Cortex of kidney (tissue), 1 donor: ENCODE measurements at places on chromosomes 12 and 14.

DNA sequence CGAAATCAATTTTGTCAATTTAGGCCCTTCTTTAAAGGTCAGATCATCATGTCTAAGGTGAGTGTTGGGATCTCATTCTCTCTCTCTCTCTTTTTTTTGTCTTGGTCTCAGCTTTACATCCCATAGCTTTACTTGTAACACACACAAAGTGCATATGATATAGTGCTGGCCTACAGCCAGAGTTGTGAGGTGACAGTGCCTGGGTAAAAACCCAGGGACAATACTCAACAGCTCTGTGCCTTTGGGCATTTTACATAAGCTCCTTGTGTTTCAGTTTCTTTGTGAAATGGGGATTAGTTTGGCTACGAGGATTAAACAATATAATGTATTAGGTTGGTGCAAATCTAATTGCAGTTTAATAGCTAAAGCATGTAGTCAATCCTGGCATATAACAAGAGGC, 40.2 kb downstream of the GRIP1 start:
- no peak for DNase-seq

GRCh38 chr12:39393179-39393578, 49.7 kb downstream of the KIF21A start:
- no peak for DNase-seq

DNA sequence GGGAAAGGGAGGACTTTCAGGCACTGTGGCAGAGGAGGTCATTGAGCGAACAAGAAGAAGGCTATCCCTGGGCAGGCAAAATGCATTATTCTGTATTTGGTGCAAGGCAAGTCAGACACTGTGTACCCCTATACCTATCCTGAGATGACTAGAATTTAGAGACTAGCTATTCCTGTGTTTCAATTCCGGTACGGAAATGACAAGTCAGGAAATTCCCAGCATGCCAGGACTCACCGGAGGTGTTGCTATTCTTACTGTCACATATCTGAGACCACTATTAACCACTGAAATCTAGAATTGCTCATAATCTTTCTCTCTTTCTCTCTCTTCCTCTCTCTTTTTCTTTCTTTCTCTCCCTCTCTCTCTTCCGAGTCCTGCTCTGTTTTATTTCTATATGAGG, 297.1 kb downstream of the PDZRN4 start:
- no peak for DNase-seq

DNA sequence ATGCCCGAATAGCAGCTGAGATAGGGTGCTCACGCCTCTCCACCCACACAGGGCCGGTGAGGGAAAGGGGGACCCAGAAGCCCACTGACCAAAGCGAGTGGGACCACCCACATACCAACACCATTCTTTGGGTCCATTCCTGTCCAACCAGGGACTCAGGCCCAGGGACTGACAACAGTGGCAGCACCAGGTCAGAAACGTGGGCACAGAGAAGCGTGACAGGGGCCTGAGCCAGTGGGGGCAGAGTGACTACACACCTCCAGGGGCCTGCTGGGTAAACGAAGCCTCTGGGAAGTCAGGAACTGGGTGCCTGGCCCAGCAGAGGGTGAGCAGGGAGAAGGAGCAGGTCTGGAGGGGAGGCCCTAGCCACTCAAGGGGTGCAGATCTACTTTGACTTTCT, 13.7 kb downstream of the SPRYD3 start:
- no peak for DNase-seq

GRCh38 chr12:111022386-111022785, 102.0 kb upstream of the MYL2 start:
- no peak for DNase-seq

DNA sequence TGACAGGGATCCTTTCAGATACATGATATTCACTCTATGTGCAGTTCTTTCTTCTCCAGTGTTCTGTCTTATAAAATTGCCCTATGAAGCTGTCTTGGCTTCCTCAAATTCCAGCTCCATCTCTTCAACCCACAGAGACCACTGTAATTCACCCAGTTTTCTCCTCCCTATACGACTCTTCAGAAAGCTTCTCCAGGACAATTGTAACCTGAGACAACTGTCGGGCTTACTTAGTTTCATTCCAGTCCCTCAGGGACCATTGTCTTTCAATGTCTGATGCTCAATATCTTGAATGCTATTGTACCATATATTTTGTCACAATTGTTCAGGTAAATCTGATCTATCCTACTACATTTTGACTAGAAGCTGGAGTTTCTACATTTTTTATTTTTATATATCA, 345.3 kb downstream of the RPL10L start:
- no peak for DNase-seq

GRCh38 chr14:70213721-70214282, 25.1 kb upstream of the SLC8A3 start:
- no peak for DNase-seq

GRCh38 chr12:105279460-105280056, 43.6 kb upstream of the APPL2 start:
- DNase-seq = no peak

DNA sequence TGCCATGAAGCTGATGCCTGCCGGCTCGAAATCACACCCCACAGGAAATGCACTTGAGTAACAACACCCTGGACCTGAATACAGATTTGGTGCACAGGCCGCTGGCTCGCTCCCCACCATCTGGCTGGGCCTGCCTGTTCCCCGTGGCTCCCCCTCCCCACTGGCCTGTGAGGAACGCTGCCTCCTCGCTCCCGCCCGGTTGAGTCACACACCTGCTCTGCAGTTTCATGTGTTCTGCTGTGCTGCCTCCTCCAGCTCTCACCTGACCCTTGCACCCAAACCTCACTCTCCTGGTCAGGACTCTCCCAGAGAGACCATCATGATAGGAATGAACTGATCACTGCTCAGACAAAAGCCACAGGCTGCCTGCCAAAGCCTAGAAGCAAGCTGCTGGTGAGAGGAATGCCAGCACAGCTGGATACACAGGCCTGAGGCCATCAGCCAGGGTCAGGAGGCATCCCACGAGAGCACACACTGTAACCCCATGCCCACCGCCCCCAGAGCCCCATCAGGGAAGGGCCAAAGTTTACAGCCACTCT, 3.8 kb upstream of the SIVA1 start:
- DNase-seq = no peak

DNA sequence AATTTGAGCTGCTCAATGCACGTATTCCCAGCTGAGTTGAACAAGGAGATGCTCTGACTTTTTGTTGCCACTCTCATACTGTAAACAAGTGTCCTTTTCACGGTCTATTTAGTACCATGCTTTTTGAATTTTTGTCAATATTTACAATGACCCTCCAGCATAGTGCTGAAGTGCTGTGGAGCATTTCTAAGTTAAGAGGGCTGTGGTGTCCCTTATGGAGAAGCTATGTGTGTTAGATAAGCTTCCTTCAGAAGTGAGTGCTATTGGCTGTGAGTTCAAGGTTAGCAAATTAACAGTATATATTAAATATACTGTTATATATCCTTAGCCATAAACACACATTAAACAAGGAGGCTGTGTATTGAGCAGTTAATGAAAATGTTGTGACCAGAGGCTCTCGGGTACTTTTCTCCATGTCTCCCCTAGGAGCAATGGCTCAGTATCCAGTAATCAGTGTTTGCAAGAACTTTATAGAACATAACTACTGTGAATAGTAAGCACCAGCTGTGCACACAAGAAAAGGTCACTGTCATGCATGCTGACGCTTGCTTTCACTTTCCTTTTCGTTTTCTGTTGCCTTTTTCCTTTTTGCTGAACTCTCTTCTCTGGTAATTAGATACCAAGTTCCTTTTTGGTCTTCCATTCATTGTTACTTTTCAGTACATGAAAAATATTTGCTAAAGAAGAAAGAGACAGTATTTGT, 187.2 kb upstream of the NEDD1 start:
- no peak for DNase-seq
